ENCODE measurements at places on chromosomes 16 and 17.

GRCh38 chr17:65824901-65825300 is 263.5 kb upstream of the AXIN2 start:
- no peak for DNase-seq

DNA sequence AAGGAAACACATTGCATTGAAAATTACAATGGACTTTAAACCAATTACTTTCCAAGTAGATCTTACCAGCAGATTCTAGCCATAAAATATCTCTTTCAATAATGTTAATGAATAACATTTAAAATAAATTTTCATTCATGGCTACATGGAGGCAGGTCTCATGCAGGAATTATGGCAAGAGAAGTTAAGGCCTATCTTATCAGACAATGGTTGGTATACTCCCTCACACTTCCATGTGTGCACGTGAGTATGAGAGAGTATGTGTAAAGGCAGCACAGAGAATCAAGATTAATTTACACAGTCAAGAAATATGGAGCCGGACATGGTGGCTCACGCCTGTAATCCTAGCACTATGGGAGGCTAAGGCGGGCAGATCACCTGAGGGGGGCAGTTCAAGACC is 76.5 kb downstream of the HELZ start:
- no peak for DNase-seq

DNA sequence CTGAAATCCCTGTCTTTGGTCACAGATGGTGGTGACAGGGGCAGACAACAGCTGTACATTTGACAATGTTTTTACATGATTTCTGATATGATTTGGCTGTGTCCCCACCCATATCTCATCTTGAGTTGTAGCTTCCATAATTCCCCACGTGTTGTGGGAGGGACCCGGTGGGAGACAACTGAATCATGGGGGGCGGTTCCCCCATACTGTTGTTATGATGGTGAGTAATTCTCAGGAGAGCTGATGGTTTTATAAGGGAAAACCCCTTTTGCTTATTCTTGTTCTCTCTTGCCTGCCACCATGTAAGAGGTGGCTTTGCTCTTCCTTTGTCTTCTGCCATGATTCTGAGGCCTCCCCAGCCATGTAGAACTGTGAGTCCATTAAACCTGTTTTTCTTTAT is 353.9 kb downstream of the CPPED1 start:
- DNase-seq, result peak; percentile 44

GRCh38 chr17:42660692-42661345 is 1.7 kb downstream of the TUBG2 start:
- DNase-seq, result no peak

DNA sequence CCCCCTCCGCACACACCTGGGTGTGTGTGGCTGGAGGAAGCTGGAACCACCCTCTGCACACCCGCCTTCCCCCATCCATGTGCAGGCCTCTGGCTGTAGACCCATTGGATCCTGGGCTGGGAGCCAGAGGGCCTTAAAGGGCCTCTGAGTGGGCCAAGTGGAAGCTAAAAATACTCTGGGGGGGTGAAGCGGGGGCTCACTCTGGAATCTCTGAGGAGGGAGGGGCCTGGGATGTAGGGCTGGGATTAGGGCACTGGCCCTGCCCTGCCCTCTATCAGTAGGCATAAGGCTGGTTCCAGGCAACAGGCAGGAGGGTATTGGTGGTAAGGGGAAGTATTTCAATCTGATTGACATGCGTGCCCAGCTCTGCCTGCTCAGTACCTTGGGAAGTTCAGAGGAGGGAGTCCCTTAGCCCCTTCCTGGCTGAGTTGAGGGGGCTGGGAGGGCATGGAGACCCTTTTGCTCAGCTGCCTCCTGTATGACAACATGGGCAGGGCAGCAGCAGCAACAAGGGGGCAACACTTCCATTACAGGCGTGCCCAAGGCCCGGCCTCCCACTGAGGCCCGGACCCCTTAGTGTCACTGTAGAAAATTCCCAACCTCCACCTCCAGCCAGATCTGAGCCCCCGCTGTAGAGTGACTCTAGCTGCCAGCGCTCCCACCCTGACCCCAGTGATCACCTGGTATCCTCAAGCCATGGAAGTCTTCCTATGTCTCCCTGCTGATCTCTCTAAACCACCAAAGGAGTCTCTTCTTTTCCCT is 5.2 kb downstream of the ITGA3 start:
- DNase-seq, result no peak

GRCh38 chr16:81469710-81470535 is 25.3 kb downstream of the CMIP start:
- DNase-seq, result no peak

DNA sequence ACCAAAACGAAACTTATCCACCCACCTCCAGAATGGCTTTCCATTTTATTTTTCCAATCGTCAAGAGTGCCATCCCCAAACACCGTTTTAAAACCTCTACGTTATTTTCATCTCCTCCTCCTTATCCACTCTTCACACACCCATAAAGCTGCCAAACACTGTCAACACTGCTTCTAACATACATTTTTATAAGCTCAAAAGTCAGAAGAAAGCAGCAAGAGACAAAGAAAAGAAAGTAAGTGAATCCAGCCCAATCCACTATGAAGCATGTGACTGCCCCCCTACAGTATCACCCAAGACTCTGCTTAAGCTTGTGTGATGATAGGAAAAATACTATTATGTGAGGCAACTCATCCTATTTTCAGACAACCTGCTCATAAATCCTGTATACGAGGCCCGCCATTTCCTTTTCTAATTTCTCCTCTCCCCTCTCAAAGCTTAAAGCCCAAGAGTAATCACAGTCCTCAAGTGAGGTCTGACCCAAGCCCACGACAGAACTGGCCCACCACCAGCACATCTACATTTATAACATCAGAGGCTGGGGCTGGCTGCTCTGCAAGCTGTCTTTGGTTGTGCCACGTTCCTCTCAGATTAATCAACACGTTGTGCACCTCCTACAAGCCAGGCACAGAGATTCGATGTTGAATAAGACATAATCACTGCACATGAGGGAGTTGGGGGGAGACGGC is 16.3 kb downstream of the USP31 start:
- no peak for DNase-seq

GRCh38 chr16:56643833-56644232 is 5.4 kb downstream of the MT1A start:
- no peak for DNase-seq

DNA sequence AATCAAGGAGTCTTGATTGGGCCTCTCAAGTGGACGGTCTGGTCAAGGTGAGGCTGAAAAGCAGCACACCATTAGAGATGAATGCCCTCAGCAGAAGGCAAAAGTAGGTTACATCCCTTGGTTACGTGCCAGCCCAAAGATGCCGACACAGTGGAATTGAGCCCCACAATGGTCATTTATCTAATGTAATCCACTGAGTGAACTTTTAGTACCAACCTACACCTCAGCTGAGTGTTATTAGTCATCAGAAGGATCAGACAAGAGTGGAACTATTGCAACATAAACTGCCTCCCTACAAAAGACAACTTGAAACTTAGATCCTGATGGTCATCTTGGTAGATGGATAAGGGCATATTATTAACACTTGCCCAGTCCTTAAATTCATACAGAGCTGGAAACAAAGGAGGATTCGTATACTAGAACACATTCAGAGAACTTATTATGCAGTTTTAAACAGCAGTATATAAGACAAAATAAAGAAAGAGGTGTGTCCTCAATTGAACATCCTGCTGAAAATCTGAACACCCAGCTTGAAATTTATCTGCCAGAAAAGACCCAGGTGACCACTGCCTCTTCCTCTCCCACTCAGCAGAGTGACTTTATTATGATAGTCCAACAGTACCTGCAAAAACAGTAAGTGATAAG is 2.8 kb downstream of the DCUN1D3 start:
- DNase-seq, result peak; percentile 36

- DNase-seq, result no peak
Observed at GRCh38 chr17:58217766-58218165, 1.3 kb downstream of the MKS1 start.

DNA sequence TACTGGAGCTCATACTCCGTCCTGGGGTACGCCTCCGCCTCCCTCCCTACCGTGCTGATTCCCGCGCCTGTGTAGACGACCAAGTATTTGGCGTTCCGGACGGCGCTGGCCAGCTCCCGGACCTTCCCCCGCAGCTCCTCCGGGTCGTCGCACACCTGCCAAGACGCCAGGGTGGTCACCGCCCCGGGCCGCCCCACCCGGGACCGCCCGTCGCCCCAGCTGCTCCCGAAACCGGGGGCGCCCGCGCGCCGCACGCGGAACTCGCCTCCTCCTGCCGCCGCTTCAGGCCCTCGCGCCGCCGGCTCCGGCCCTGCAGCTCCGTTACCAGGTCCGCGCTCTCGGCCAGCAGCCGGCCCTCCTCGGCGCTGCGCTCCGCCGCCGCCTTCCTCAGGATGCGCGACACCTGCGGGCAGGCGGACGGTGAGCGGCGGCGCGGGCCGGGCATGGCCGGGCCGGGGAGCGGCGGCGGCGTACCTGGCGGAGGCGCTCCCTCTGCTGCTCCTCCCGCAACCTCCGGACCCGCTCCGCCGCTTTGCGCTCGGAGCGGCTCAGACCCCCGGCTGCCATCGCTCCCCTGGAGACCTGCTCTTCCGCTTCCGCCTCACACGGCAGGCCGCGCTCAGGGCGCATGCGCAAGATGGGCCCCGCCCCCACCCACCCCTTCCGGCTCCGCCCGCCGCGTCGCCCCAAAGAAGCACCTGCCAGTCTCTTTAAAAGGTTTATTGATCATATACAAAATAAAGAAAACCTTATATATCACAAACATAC is at the start of gene SIRT7:
Gene SIRT7 (minus strand): TSS at position 612 of the 768 bp plus-strand sequence. CDS start 45 bp downstream, at position 567.
- DNase-seq, result no peak

GRCh38 chr17:42120161-42120769 is 902 bp downstream of the KAT2A start:
- DNase-seq, result no peak

DNA sequence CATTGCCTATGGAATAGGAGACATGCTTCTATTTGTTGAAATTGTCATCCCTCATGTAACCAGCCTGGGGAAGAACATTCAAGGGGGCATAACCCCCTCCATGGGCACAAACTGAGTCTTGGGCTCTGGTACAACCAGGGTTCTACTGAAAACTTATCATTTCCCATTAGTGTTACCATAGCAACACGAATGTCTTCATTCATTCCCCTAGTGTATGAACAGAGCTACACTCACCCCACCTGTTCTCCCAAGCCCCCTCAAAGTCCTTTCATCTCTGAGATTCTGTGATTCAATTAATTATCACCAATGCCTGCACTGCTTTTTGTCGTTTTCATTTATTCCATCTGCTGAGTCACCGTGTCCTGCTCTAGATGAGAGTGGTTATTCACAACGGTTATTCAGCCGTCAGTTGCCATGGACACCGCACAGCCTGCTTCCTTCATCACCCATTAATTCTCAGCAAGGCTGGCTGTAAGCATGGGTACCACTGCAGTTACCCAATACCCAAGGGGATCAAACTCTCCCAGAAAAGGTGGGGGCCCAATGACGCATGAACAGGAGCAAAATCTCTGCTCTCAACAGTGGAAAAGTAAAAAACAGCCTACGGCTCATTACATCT is 1.6 kb upstream of the GAST start:
- DNase-seq, result peak; percentile 86

DNA sequence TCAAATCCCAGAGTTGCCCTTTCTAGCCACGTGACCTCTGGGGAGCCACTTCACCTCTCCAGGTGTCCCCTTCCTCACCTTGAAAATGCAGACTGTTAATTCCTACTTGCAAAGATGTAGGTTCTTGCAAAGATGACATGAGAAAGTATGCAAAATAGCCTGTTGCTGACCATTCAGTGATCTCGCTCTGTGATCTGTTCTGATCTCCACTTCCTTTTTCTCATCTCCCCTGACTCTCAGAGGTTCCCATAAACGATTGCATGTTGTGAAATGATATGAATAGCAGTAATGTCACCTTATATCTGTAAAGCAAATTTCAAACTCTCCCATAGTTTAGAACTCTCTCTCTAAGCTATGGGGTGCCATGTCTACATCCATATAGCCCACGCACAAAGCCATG is 182.3 kb downstream of the TMEM132E start:
- DNase-seq, result no peak

- no peak for DNase-seq
Observed at GRCh38 chr16:7013990-7014389, 318.7 kb upstream of the RBFOX1 start.

- peak; percentile 68 for DNase-seq
Observed at GRCh38 chr17:31722251-31723056, 136.6 kb downstream of the COPRS start.

- DNase-seq, result peak; percentile 69
Observed at GRCh38 chr17:58337600-58338453, 9.2 kb upstream of the TSPOAP1 start.

- DNase-seq, result no peak
Observed at GRCh38 chr17:41523225-41523593, 4.5 kb upstream of the KRT15 start.

DNA sequence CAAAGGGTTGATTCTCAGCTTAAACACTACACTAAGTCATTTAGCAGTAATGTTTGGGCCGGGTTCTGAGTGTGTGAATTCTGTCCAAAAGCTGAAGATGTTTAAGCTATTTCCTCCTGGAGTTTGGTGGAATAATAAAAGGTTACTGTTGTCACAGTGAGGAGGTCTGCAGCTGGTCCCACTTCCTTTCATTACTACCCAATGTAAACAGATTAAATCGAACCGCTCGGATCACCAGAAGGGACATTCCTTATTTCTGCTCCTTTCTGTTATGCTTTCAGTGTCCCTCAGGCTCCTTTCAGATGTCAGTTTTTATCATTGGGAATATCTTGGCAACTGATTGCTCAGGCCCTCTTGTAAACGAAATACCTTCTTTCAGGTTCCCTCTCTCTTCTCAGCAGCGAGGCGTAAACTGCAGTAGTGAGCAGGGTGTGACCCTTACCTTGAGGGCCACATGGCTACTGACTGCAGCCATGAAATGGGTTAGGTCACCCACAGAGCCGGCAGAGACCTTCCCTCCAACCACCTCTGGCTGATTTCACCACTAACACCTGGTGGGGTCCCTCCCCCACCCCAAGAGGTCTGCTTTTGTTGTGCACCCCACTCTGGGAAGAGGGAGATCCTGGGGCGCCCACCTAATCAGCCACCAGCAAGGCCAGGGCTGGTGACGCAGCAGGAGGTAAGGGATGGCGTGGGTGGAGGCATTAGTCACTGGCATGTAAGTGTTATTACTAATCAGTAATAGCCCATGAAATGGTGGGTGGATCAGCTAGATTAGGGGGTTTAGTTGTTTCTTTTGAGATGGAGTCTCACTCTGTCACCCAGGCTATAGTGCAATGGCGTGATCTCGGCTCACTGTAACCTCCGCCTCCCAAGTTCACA is 117.6 kb downstream of the VPS53 start:
- DNase-seq, result peak; percentile 90

DNA sequence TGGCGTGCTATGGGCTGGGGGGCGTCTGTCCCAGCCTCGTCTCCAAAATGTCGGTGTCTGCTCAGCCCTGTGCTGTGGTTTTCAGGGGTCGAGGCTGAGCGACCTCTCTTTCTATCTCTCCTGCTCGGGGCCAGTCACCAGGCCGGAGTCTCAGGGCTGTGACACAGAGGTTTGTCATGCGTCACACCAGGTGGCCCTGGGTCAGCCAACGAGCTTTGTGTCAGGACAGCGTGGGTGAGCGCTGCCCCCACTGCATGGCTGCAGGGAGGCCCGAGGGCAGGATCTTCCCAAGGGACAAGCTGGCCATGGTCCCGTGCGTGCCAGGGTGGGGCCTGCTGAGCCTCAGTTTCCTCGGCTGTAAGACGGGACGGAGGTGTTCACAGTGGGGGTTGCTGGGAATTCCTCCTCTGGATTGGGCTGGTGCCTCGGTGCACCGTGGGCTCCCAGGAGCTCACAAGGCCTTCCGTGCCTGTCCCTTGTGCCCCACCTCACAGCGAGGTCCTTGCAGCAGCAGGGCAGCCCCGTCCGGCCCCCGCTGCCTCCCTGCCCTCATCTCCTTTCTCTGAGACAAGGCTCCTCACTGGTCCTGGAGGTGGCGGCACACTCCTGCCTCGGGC is 50.5 kb downstream of the CBFA2T3 start:
- peak; percentile 40 for DNase-seq

GRCh38 chr17:27621942-27622559 is 8.9 kb upstream of the LGALS9 start:
- DNase-seq, result no peak

Data from brain microvascular endothelial cell (primary cell).